ENCODE measurements at places on chromosomes 13 and 19.

GRCh38 chr13:87680298-87680697 lies 9.1 kb downstream of the SLITRK5 start:
- DNase-seq: peak; percentile 68

DNA sequence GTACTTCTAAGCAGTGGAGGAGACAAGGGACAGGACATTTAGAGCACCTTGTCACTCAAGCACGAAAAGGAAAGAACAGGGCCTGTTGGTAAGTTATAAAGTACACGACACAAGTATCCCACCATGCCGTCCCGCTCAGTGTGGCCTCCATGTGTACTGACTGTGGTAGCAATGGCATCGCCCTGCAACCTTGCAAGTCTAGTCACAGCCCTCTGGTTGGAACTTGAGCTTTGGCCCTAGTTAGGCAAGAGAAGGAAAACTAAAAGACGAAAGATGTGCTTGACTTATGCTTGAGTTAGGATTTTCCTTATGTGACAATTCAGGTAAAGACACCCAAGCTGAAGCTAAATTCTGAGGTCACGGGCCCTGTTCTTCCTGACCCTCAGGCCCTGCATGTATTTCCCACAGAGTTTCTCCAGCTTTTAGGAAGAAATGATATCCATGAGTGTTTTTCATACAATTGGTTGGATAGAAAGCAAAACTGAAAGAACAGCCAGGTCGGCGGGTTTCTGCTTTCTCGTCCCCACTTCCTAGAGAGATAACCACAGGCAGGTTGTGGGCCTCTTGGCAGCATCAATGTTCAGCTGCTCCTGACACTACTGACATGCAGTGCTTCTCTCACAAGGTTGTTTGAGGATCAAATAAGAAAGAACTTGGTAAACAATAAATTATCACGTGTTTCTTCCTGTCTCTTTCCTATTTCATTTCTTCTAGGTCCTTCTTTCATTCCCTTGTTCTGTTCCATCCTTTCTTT lies 216.2 kb downstream of the IRS2 start:
- no peak for DNase-seq

DNA sequence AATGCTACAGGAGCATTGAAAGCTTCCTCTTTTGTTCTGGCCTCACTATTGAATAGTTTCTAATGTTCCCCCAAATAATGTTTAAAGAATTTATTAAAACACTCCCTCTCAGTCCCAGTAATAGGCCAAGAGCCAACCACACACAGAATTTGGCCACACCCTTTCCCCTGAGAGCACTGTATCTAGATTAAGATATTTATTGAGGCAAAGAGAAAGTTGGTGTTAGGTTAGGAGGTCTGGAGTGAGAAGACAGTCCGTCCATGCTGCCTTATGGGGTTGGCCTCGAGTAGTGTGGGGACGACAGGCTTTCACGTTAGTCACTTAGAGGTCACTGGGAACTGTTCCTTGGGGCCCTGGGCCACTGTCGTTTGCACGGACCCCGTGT lies 122.9 kb upstream of the RNF113B start:
- DNase-seq: no peak

GRCh38 chr13:94666065-94666464 lies 46.3 kb downstream of the SOX21 start:
- no peak for DNase-seq

DNA sequence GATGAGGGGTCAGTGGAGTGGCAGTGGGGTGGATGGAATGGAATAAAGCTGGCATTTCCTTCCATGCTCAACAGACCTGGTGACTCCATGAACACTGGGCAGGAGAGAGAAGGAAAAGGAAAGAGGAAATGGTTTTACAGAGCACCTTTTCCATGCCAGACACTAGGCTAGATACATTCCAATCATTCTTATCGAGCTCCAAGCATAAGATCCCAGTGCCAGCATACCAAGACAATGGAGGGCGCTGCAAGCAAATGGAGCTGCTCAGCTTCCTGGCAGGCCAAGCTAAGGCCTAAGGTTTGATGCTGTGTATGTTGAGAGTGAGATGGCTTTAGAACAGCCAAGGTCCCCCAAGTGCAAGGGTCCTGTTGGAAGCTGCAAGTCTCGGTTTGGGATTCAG lies 113.2 kb downstream of the HSPH1 start:
- no peak for DNase-seq

- DNase-seq: peak; percentile 80
Measured at GRCh38 chr13:30114571-30115256, 192.6 kb downstream of the KATNAL1 start.

DNA sequence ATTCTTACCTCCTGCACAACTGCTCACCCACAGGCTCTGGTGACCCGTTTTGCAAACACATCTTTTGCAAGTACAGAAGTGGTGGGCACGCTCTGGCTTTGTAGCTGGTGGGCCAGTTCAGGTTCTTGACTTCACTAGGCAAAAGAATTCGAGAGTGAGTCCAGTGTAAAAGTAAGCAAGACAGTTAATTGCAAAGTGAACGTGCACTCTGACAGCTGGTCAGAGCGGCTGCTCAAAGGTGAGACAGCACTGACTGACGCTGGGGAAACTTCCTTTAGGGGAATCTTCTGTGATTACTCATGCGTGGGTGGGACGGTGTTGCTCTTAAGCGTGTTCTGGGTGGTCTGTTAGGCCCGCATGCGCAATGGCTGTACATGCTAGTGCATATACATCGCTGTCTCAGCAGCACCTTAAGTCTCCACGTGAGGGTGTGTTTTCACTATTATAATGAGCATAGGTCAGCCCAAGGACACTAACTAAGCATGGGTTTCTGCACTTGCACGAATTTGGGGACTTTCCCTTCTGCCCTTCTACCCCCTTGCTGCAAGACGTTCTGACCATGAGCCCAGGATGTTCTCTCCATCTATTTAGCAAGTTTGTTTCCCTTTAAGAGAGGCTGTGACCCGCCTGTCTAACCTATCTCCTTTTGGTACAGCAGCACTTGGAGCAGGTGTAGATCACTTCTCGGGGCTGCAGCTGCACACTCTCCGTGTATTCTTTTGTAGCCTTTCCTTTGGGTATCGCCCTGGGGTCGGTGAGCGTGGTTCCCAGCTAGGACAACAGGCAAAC lies 30.2 kb upstream of the CD33 start:
- no peak for DNase-seq

DNA sequence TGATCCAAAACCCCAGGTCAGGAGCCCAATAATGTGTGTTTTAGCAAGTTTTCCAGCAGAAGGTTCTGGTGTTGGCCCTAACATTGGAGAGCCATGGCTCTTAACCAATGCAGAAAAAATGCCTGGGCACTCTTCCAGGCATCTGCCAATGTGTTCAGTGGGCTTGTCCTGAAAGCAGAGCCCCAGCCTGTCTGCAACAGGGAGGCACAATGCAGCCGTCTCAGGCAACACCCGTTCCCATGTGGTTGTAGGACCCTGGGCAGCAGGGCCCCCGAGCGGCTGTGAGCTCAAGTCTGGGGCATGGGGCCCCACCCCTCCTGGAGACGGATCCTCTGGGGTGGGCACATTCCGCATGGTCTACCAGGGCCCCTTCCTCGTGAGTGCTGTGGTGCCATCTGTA lies 58.1 kb upstream of the SIAH3 start:
- DNase-seq: no peak

- DNase-seq: no peak
Measured at GRCh38 chr19:51971624-51972023, 15.0 kb downstream of the ZNF350 start.

GRCh38 chr13:80307401-80307987 lies 33.4 kb downstream of the SPRY2 start:
- no peak for DNase-seq

DNA sequence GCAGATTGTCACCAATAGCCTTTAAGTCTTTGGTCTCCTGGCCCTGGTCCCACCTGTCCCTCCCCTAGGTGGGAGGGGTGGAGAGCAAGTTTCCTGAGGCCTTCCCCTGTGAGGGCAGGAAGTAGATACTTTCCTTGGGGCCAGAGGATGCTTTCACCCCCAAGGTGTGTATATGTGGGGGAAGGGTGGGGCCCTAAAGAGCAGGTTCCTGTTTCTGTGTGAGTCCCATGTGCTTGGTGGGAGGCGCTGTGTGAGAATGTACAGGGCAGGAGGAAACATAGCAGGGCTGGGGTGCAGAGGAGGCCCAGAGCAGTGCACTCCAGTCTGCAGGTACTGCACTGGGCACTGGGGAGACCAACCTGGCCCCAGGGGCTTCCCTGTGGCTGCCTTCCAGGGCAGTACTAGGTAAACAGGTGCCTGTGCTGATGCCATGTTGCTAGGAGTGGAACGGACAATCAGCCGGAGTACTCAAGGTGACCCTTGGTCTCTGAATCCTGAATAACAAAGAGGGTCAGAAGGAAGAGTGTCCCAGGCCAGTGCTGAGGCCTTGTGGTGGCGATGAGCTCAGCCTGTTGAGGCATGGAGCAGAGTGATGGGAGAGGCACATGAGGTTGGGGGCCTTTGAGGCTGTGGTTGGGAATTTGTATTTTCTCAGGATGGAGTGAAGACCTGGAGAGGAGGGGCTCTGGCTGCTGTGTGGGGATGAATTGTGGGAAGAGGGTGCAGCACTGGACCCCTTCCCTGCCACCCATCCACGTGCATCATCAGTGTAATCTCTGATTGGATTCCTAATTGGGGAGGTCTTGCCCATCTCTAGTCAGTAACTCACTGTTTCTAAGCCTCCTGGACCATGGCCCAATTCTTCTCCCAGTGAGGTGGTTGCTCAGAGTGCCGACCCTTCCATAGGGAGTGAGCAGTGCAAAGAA lies 5.1 kb downstream of the EGLN2 start:
- DNase-seq: no peak

- no peak for DNase-seq
Measured at GRCh38 chr13:68378294-68378693, 1148.2 kb upstream of the PCDH9 start.

- DNase-seq: no peak
Measured at GRCh38 chr19:32401992-32402391, 3.6 kb upstream of the DPY19L3 start.

- DNase-seq: peak; percentile 69
Measured at GRCh38 chr19:6125571-6125989, 9.9 kb upstream of the ACSBG2 start.

DNA sequence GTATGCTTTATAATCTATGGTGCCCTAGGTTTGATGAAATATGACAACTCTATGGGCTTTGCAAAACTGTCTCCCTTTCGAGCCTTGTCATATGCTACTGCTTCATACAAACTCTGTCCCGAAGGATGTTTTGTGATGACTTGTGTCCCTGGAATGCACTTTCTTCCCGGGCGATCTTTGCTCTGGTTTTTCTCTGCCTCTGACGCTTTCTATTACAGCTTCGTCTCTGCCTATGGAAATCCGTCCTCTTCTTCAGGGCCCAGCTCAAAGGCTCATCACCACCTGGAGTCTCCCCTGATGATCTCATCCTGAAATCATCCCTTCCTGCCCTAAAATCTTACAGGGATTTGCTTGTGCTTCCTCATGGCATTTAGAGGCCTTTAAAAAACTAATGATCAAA lies 191.5 kb upstream of the KL start:
- DNase-seq: no peak

DNA sequence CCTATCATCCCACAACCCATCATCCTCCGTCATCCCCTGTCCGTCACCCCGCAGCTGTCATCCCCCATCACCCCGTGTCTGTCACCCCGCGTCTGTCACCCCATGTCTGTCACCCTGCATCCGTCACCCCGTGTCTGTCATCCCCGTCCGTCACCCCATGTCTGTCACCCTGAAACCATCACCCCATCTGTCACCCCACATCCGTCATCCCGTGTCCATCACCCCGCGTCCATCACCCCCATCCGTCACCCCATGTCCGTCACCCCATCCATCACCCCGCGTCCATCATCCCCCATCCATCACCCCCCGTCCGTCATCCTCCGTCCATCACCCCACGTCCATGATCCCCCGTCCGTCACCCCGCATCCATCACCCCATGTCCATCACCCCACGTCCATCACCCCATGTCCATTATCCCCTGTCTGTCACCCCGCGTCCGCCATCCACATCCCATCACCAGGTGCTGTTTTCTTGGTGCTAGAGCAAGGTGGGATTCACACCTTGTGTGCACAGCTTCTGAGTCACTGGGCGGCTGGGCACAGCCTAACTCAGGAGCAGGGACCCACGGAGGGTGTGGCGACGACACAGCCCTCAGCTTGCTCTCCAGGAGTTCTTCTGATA lies 24.2 kb downstream of the RASA3 start:
- no peak for DNase-seq

DNA sequence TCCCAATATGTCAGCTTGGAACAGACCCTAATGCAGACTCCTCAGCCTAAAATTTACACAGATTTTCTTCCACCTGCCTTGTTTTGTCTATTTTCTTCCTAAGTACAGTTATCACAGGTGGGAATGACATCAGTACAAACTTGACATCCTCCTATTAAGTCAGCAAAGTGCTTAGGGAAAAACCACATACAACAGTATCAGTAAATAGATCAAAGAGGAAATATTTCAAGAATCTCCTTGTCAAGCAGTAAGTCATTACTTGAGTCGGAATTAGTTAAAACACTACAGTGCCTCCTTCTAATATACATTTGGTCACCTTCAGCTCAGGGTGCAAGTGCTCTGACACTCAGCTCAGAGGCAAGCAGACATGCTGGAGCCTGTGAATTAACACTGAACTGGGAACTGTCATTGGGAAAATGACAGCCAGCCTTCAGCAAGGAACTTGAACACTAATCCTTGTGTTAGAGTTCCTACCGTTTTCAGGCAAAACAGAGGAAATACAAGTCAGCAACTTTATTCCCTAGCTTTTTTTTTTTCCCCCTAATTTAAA lies 394.3 kb upstream of the HTR2A start:
- DNase-seq: no peak

DNA sequence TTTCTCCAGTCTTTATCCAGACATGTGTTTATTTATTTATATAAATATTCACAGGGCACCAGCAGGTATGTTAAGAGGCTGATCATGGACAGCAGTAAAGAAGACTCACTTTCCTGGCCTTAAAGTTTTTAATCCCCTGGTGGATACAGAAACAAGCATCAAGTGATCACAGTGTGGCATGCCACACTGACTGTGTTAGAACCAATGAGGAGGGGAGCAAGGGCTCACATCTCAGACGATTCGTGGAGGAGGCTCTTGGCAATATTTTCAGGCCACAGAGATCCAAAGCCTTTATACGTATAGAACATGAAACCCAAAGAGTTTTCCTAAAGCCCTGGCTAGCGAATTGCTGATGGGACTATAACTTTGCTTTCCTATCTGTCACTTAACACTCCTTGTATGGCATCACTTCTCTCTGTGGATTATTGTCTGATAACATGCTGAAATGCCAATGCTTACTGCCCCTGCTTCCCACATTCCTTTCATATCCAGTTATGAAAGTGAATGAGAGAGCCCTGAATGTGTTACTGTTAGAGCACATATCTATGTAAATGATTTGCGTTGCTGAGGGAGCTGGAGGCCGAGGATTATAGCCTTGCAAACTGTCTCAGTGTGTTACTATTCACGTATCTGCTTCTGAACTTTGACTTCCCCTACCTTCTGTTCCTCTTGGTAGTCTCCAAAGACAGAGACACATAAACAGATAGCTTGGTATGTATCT lies 37.6 kb downstream of the POLR1D start:
- no peak for DNase-seq

Data from NCI-H146 (cell line).